NCI-H446 (cell line): ENCODE measurements at places on chromosomes 2 and 18.

GRCh38 chr2:1548910-1549673 lies 135.8 kb downstream of the TPO start:
- DNase-seq, result no peak

- DNase-seq, result no peak
Observed at GRCh38 chr2:94995553-94996304, 29.8 kb upstream of the MAL start.

- DNase-seq, result no peak
Observed at GRCh38 chr2:181789827-181790448, 101.6 kb upstream of the ITPRID2 start.

DNA sequence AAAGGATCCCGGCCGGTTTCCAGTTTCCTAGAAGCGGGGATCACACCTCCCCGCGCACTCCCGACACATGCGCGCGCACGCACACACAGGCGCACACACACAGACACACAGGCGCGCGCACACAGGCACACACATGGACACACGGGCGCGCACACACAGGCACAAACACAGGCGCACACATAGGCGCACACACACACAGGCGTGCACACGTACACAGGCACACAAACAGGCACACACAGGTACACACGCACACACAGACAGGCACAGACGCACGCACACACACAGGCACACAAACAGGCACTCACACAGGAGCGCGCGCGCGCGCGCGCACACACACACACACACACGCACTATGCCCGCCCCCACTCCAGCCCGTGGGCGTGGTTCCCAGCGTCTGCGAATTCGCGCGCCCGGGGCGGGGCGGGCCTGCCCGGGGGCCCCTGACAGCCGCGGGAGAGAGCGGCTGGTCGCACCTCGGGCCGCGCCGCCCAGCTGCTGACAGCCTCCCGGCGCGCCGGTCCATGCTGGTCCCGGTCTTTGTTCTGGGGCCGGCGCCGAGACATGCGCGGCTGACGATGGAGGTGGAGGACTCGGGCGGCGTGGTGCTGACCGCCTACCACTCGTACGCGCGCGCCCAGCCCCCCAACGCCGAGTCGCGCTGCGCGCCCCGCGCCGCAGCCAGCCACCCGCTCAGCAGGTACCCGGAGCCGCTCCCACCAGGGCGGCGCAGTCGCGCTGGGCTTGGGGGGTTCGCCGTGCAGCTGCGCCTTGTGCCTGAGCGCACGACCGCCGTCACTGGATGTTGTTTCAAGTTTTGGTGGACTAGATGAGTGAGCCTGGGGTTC lies at the start of gene ARHGAP28:
TSS of gene ARHGAP28 (plus strand) at position 470 of the 845 bp plus-strand sequence. CDS start at position 576, 106 bp downstream.
- DNase-seq, result peak; percentile 14

GRCh38 chr2:217851191-217852020 lies 151.4 kb downstream of the TNS1 start:
- DNase-seq, result no peak
